ENCODE measurements at places on chromosomes 4 and X.

- no peak for DNase-seq
Measured at GRCh38 chrX:40964633-40965586, 120.3 kb upstream of the USP9X start.

GRCh38 chr4:129080129-129080528, 13.2 kb downstream of the SCLT1 start:
- DNase-seq = no peak

DNA sequence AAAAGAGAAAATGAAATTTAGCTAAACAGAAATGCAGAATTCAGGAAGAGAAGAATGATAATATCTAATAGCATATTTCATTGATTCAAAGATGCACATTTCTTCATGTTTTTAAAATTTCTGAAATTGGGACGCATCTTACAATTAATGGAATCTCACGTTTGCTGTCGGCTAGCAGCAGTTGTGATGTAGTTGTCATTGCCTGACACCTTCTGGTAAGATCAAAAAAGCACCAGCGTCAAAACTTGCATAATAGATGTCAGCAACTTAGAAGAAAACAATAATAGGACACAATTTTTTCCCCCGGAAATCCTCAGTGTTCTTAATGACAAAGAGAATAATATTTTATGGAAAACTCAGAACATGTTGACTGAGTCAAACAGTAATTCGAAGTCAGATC, 29.8 kb upstream of the SLC7A3 start:
- DNase-seq = no peak

- no peak for DNase-seq
Measured at GRCh38 chrX:39757971-39758370, 339.8 kb downstream of the BCOR start.

DNA sequence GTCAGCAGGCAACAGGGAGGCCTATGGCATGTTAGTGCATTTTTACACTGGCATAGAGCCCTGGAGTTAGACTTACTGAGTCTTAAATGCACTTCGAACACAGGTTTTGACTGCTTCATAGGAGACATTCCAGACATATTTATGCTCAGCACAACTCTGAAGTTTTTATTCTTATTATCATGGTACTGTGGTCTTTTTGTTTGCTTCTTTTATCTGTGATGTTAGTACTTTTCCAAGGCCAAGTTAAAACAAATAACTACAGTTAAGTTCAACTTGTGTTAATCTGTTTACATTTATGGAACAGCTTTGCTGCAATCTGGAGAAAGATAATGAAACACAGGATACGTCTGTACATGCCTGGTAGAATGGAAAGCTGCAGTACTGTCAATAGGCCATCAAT, 76.5 kb downstream of the COL4A5 start:
- DNase-seq = no peak

GRCh38 chrX:132033166-132033565, 10.1 kb downstream of the STK26 start:
- DNase-seq = no peak

DNA sequence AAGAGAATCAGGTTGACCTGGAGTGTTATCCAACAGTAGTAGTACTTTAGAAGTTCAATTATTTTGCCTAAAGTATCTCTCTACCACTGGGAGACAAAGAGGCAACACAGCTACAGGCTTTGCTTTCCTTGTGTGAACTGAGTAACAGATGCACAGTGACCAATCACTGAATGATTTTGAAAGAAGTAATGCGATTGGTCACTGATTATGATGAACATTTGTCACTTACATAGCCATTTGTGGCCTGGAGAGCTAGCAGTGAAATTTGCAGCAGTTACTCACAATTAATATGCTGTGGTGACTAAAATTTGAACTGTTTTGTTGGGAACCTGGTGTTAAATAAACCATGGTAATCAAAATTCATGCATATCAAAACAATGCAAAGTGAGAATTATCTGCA, 508.7 kb upstream of the DIPK2B start:
- DNase-seq = no peak

- DNase-seq = peak; percentile 64
Measured at GRCh38 chr4:40897557-40898203, 147.9 kb downstream of the NSUN7 start.

DNA sequence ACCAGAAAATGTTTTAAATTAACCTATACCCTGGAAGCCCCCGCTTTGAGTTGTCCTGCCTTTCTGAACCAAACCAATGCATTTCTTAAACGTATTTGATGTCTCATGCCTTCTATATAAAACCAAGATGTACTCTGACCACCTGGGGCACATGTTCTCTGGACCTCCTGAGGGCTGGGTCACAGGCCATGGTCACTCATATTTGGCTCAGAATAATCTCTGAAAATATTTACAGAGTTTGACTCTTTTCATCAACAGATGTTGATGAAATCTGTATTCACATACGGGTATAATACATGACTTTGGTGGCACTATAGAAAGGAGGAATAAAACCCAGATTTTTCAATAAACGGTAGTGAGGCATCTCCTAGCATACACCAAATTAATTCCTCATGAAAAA, 55.7 kb downstream of the STAP1 start:
- no peak for DNase-seq

DNA sequence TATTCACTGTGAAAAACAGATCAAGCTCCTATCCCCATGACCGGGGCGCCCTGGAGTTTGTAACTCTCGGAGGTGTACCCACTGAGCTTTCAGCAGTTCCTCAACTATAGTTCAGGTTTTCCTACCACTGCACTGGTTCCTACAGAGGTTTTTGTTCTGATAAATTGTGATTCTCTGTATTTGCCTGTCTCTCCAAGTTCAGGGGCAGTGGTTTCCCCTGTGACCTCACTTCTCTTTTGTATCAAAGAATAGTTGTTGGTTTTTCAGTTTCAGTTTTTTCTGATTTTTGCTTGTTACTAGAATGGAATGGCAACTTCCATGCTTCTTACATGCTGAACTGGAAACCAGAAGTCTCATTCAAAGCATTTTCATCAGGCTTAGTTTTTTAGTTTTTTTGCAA, 56.8 kb upstream of the PLS3 start:
- DNase-seq = no peak

GRCh38 chr4:140755774-140756318, 339 bp downstream of the TBC1D9 start:
- DNase-seq = peak; percentile 29

- DNase-seq = no peak
Measured at GRCh38 chrX:103573202-103573601, 12.1 kb upstream of the TCEAL4 start.

- no peak for DNase-seq
Measured at GRCh38 chr4:37967736-37968135, 7.5 kb downstream of the PTTG2 start.

DNA sequence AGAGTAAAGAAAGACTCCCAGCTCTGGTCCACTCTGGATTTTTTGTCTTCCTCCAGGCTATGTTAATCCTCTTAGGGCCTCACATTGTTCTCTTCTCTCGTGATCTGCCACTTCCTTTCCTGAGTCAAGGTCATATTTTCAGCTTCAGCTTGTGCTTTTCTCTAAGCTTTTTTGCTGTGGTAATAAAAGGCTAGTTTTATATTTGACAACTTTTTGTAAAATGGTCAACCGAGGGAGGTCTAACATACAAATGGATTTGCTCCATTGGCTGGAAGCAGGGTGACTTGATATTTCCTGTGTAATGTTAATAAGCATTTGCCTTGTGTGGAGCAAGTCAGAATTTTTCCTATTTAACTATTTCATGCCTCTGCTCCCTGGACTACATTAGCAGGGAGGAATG, 239.7 kb downstream of the RAB28 start:
- DNase-seq = no peak

- no peak for DNase-seq
Measured at GRCh38 chrX:45660477-45660876, 459.8 kb upstream of the DIPK2B start.

- DNase-seq = no peak
Measured at GRCh38 chr4:82998898-82999297, 11.7 kb downstream of the LIN54 start.

- no peak for DNase-seq
Measured at GRCh38 chr4:34181311-34181841, 2062.9 kb downstream of the ARAP2 start.

DNA sequence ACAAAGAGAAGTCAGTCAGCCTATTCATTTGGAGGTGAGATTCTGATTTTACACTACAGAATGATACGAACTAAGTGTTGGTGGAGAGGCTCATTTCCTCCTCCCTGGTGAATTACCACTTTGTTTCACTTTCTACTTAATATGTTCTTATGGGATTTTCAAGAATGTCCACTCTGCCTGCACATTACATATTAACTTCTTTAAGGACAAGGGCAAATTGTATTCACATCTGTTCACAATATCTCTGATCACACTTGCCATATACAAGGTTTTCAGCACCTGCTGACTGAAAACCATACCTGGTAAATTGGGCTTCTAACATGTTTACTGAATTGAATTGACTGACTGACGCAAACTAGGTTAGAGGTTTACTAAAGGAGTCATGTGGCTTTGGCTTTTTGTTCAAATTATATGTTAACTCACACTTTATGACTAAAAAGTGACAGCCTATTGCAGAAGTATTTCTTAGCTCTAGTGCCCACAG, 188.4 kb upstream of the MBNL3 start:
- DNase-seq = no peak

GRCh38 chr4:63786171-63786570, 623.1 kb downstream of the TECRL start:
- no peak for DNase-seq

DNA sequence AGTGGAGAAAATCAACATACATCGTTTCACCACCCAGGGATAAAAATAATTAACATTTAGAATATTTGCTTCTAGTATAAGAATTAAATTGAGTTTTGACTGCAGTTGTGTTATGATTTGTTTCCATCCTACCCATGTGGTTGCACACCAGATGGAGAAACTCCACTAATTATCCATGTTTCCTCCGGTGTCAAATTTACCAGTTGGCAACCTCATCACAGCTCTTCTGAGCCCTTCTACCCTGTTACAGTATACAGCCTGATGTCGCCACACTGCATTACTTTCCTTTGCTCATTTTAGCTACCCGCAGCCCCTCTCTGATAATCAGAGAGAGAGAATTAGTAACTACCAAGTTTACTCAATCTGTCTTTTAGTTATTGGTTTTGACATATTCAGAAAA, 411.2 kb downstream of the DTHD1 start:
- DNase-seq = no peak

GRCh38 chr4:24683116-24683515, 98.8 kb upstream of the DHX15 start:
- no peak for DNase-seq

- DNase-seq = no peak
Measured at GRCh38 chrX:150201391-150201790, 161.7 kb upstream of the MAMLD1 start.

DNA sequence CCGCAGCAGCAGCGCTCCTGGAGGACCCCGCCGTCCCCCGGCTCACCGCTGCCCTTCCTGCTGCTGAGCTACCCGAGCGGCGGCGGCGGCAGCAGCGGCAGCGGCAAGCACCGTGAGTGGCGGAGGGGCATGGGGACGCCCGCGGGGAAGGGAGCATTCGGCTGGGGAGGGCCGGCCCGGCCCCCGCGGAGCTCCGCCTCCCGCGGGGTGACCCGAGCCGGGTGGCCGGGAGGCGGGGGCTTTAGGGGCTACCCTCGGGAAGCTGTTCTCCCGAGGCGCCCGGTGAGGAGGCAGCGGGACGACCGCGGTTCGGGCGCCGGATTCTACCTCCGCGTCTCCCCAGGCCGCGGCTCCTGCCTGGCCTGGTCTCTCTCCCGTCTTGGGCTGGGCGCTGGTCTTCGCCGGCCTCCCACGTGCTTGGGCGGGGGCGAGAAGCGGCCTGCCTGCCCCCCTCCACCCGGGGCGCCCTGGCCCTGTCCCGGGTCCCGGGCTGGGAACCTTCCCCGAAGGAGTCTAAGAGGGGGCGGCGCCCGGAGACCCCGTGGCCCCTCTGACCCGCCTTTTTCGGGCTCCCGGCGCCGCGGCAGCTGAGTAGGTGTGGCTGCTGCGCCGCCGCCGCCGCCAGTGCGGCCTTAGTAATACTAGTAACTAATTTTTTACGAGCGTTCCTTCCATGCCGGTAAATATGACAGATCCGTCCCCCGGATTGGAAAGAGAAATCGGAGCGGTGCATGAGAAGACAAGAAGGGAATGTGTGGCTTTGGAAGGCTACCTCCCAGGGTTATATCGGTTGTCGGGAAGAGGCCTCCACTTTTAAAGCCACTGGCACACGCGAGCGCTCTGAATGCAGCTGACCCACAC, 16.4 kb upstream of the RUFY3 start:
- DNase-seq = peak; percentile 84

DNA sequence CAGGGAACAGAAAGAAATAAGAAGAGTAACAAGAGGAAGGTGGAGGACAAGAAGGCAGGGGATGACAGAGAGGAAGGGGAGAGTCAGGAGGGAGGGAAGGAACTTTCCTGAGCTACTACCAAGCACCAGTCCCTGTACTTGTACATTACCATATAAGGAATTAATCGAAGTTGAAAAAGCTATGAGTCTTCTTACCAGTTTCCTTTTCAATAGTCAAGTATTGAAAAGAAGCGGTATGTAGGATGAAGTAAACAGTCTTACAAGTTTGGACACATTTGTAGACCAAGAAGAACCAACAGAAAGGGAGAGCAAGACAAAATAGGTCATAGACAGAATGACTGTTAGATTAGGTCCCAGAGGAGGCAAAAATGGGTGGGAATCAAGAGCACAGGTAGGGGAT, 629.7 kb upstream of the DIPK2B start:
- DNase-seq = no peak

DNA sequence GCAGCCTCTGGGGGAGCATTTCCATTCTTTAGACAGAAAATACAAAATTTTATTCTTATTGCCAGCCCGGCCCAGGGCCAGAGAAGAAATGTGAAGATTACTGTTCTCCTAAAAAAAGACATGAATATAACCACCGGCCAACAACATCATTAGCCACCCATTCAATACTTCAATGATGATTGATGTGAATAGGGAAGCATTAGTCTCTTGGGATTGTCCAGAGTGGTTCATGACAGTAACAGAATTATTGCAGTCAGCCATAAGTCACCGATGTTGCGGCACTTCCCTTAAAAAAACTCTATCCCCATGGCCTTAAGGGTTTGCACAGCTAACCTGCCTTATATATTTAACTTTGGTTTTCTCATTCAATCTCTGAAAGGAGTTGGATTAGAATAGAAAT, 418.7 kb downstream of the CENPC start:
- DNase-seq = no peak

GRCh38 chrX:132206259-132206658, 13.0 kb downstream of the RAP2C start:
- DNase-seq = no peak

DNA sequence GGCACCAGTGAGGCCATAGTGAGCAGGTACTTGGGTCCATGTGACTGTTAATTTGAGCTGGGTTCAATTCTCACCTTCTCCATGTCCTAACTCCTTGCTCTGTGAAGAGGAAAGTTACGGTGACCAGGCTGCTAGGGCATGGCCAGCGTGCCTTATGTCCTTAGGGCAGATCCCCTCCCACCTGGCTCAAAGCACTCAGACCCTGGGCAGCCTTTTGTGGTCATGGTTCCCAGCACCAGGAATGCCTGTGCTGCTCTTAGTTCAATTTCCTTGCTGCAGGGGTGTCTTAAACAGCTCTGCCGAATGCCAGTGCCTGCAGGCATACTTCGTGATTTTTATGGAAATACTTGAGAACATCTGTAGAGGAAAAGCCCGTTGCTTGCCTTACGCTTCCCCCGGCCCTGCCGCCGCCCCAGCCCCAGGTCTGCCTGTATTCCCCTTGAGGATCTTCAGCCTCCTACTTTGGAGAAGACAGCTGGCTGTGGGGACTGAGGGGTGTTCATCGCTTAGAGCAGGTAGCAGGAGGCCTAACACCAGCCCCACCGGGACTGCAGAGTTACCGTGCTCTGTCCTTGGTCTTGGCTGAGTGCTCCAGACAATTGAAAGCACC, 3.1 kb upstream of the CDK16 start:
- no peak for DNase-seq

All from activated naive CD8-positive, alpha-beta T cell treated with anti-CD3 and anti-CD28 coated beads for 36 hours (primary cell).